CD4-positive, alpha-beta T cell treated with Interleukin-12 subunit alpha and Interleukin-12 subunit beta, for 1 hour (primary cell): ENCODE measurements at places on chromosomes 4 and X.

GRCh38 chrX:136975684-136976470 is 57.9 kb downstream of the GPR101 start:
- no peak for DNase-seq

DNA sequence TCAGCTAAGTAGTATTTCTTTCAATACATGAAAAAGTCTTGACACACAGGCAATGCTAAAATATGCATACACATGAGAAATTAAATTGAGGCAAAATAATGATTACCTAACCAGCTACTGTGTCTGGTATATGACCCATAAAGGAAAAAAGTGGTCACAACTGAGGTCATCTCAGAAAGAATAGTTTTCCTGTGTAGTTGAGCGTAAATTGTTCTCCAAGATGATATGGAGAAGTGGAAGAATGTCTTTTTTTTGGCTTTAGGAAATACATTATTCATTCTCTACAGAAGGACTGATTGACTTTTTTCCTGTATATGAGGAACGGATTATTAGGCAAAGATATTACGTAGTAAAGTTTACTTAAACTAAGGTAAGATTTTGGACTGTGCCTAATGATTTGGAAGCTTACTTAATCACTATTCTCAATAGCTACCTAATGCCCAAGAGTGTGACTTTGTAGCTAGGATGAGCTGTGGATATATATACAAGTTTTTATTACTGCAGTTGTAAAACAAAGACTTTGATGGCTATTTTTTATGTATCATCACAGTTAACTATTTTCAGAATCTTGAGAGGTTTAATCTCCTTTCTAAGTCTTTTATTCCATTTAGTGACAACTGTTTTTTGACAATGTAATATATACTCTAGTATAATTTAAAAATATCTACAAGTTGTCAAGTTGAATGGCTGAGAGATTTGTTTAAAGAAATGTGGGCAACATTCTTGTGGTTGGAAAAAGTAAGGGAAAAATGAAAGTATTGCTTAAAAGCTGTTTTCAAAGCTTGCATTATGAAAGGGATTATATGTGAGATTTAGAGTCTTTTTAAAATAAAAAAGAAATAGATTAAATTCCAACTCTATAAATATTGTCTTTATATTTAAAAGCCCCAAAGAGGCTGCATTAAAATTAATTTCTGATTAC is 100.2 kb downstream of the PDLIM5 start:
- no peak for DNase-seq

DNA sequence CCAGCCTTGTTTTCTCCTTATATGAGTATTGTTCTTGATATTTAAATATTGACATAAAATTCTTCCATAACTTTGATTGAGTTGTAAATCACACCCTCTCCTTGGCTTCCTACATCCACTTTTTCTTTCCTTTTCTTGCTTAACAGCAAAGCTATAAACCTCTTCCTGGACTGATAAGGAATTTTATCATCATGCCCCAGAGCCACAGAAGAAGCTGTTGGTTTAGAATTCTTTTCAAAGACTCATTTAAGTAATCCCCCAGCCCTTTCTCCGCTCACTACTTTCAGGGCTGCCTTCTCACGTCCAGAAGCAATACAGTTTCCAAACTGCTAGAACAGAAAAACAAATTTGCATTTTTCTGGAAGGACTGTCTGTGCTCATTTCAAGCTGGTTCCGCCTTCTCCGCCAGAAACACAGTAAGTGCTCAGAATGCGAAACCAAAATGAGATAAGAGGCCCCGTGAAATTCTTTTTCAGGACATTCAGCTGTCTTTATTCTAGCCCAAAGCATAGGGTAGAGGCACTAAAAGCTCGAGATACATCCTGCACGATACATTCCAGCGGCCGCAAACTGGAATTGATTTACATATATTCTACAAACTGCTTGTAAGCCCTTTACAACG is 849 bp downstream of the MID1 start:
- no peak for DNase-seq

DNA sequence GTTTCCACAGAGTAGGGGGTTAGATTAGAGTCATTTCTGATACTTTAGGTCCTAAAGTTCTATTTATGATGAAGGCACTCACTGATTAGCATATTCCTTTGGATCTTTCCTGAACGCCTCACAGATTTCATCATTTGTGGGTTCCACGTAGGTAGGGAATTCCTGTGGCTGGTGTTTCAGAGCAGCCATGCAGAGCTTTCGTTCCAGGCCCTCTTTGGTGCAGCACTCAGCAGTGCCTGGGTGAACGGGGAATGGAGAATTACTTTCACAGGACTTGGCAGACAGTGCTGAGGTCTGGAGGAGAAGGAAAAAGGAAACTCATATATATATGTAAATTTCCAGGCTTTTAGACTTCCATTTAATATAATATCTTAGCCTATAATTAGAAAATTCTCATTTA is 18.5 kb downstream of the GC start:
- DNase-seq, result no peak

- DNase-seq, result no peak
Observed at GRCh38 chr4:158162631-158163030, 10.2 kb downstream of the GASK1B start.

DNA sequence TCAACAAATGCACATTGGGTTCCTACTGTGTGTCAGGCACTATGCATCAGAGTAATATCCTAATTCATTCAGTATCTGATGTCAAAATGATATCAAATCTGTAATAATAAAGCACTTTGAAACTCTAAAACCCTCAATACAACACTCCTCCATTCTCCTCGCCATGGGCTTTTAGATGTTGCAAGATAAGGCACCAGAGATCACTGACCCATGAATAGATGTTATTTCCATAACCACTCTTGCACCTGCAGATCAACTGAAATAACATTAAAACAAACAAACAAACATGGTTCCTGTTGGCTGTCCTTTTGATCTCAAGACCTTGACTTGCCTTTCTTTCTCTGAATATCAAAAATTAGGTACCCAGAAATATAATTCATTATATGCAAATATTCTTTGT is 100.2 kb downstream of the MAB21L2 start:
- DNase-seq, result no peak

DNA sequence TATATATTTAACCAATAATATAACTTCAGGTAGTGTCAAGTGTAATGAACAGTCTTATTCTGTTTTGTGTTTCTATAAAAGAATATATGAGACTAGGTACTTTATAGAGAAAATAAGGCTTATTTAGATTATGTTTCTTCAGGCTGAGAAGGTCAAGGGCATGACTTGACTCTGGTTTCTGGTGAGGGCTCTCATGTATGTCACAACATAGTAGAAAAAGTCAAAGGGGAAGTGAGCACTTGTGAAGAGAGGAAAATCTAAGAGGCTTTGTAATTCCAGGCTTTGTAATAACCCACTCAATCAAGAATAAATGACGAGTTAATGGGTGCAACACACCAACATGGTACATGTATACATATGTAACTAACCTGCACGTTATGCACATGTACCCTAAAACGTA is 27.6 kb downstream of the PRR32 start:
- DNase-seq, result no peak
